ENCODE measurements at places on chromosomes 16 and 17. TPM values are rescaled to one million over a fixed set of nuclear protein-coding genes. Genes with fewer than 3 reads are reported as not detected.

DNA sequence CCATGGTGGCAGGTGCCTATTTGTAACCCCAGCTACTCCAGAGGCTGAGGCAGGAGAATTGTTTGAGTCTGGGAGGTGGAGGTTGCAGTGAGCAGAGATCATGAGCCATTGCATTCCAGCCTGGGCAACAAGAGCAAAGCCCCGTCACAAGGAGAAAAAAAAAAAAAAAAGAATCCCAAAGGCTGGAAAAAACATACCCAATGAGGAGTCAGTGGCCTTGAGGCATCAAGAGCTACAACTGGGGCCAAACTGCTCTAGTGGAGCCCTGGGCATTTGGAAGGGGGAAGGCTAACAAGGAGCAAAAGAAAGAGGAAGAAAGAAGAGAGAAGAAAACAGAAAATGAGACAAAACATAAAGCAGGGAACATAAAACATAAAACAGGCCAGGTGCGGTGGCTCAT, 6.9 kb downstream of the CHST6 start:
- no peak for DNase-seq

- DNase-seq = no peak
These were observed 38.4 kb downstream of the HIC1 start for GRCh38 chr17:2093349-2093748.

GRCh38 chr17:81449351-81449750, 54.1 kb downstream of the BAHCC1 start:
- no peak for DNase-seq

DNA sequence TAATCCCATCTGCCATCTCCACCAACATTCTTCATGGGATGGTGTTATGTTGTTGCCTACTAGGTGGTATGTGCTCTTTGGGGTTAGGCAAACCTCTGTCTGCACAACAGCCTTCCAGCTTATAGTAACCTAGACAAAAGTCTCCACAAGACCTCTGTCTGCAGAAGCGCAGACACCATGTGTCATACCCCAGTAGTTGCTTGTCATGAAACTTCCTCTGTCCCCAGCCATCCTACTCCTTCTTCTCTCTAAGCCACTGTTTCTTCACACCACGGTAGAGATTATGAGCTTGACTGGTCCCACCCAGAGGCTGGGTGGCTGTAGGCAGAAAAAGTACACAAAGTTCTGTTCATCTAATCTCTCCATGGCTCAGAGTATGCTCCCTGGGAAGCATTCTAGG, 100.3 kb downstream of the MAF start:
- no peak for DNase-seq

The TMEM114 gene
- not detected for total RNA-seq

DNA sequence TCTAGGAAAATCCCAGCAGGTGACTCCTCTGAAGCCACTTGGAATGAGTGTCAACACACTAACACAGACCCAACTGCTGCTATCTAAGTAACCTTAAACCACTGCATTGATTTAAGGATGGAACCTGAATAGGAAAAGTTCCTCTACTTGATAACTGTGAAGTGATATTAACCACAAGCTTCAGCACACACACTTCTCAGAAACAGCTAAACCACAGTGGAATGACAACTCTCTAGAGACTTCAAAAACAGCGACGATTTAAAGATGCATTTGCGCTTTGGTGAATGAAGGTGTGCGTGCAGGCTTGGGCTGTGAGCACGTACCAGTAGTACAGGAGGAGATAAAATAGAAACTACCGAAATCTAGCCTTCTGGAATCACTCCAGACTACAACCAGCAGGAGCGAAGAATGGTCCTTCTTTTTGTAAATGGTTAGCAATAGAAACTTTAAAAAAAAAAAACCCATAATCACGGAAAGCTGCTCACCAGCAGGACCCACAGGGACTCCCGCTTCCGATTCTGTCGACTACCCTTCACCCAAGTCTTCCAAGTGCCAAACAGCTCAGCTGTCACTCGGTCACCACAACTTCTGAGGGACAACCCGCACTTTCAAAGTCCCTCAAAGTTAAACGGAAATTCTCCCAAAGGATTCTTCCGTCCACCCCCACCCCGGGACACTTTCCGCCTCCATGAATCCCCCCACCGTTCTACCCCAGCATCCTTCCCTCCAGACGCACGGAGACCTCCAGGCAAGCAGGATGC, 137.7 kb upstream of the CORO6 start:
- no peak for DNase-seq

The CACNG3 gene
- total RNA-seq = not detected

The CCL16 gene
- total RNA-seq = not detected

The HOXB5 gene
- not detected for total RNA-seq

The AFMID gene
- 45.0 TPM for total RNA-seq

DNA sequence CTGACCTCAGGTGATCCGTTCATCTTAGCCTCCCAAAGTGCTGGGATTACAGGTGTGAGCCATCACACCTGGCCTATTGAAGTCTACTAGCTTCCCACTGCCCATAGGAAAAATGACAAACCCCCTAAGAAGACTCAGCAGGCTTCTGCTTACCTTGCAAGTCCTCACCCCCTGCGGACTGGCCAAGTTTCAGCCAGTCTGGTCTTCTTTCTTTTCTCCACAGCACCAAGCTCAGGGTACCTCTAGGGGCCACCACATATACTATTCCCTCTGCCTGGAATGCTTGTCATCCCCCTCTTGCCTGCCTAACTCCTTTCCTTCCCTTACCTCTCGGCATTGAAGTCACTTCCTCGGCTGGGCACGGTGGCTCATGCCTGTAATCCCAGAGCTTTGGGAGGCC, 31.2 kb downstream of the ABCC3 start:
- DNase-seq = no peak

GRCh38 chr17:37737081-37737480, 7.8 kb downstream of the HNF1B start:
- DNase-seq = no peak

The FBXL16 gene
- total RNA-seq = 0.99 TPM

DNA sequence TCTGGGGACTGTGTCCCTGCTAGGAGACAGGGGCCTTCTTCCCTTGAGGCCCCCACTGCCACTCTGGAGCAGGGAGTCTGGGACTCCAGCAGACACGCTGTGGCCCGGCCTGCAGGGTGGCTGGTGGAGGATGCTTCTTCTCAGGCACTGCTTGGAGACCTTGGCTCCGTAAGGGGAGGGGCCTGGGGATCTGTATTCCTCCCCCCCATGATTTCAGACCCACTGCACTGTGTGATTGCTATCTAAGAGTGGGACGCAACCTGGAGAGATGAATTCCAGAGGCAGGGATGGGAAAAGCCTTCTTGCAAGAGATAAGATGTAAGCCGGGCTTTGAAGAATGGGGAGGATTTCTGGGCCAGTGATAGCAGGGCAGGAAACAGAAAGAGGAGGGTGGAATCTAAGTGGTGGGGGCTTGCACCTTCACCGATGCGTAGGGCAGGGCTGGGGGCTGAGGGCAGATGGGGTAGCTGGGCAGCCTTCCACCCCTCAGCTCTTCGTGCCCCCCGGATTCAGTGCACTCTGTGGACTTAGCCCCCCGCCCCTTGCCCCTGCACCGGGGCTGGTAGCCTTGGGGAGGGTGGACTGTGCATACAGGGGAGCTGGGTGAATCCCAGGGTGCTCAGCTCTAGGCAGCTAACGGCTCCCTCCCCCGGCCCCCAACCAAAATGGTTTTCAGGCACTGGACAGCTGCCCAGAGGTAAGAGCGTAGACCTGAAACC, 5.2 kb upstream of the GSE1 start:
- DNase-seq = no peak

The KRTAP9-8 gene
- total RNA-seq = not detected

DNA sequence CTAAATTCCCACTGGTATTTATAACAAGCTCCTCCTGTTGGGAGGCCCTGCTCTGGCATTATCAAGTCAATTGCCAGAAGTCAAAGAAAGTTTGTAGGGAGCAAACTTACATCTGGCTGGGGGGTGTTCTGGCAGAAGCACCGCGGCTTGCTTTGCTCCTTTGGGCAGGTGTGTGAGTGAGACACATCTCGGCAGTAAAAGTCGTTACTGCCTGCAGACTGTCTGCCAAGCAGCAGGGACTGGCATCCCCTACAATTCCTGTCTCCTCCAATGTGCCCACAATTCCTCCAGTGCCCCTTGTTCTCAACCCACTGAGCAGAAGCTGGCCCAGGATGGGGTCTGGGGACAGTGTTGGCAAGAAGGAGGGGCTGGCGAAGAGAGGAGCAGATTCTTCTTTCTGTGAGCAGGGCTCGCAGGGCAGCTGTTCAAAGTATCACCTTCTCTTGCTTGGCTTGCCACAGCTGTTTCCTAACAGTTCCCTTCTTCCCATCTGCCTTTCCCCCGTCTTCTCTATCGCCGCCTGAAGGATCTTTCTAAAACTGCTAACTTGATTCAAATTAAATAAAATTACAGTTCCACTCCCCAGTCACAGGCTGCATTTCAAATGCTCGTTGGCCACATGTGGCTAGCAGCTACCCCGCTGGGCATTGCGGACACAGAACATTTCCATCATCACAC, 30.2 kb downstream of the SPACA3 start:
- DNase-seq = no peak

GRCh38 chr17:79648181-79648831, 37.5 kb upstream of the RBFOX3 start:
- no peak for DNase-seq

The ENO3 gene
- 670 TPM for total RNA-seq

DNA sequence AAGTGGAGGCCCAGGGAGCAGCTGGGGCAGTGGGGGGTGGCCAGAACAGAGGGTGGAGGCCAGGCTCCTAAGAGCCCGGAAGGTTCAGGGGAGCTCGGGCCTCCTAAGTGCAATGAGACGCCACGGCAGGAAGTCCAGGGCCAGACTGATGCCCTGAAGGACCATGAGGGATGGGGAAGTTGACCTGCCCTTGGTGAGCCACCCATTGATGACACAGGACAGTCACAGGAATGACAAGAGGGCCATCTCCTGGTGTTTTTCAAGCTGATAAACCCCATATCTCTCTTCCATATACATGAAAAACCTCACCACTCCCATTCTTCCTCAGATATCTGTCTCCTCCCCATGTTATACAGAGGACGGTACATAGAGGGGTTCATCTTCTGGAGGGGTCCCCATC, 5.8 kb upstream of the MRPL58 start:
- DNase-seq = no peak

GRCh38 chr16:71568551-71568950, 8.3 kb downstream of the TAT start:
- DNase-seq = no peak

The NPIPA7 gene
- 2.9 TPM for total RNA-seq

- DNase-seq = no peak
These were observed 470.3 kb downstream of the TMEM114 start for GRCh38 chr16:8120001-8120400.

DNA sequence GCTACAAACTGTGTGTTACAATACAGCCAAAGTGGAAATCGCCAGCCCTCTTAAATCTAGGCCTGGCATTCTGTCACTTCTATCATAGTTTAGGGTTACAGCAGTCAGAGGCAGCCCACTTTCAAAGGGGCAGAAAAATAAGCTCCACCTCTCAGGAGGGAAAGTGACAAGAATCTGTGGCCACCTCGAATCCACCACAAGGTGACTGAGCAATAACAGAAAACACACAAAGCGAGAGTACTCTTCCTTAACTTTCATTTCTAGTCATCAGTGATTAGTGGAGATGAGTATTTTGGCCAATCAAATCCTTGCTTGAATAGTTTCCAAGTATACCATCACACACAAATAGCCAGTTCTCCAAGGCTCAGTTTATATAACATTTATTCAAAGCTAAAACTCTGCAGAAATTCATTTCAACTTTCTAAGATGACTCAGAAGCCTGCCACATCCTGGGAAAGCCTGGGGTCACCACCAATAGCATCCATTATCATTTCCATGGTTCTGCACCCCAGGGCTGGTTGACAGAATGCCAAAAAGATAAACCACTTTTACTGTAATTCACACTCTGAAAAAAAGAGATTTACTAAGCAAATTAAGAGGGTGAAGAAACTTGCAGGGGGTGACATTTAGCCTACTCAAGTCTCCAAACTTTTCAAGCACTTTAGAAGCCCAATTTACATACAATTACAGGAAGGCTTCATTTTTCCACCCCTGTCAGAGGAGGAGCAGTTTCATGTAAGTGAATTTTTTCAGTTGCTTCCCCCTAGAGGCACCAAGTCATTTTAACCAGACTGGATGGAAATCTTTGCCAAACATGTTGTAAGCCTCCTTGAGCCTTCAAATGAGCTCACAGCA, 66.8 kb downstream of the SALL1 start:
- no peak for DNase-seq
